ENCODE measurements at places on chromosomes 3 and 15.

DNA sequence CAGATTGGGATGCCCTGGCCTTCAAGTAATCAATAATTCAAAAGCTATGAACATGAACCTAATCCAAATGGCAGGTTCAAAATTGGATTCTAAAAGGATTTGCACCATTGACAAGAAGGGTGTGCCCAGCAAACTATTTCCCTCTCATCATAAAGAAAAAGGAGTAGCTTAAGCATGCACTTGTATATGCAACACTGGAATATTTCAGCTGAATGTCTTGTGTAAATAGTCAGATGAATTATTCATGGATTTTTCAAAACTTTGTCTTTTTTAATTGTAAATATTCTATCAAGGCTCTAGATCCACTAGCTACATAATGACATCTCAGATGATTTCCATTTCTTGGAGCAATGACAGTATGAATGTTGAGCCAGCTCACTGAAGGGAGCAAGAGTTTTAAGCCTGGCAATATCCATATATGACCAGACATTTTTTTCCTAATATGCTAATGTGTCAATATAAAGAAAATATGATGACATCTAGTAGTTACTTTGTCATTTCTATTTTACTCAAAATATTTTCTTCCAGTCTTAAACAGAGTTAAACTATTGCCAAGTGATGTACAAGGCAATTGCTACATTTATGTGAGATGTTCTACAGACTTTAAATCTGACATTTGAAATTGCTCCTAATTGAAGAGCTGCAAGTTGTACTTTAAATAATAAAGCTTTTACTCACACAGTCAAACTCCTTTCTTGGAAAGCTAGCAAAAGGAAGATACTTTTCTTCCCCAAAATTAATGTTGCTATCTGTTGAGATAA, 230.5 kb upstream of the AGTR1 start:
- no peak for DNase-seq

GRCh38 chr15:82045892-82046665, at the start of gene MEX3B:
Gene MEX3B (minus strand): TSS chr15:82046018. CDS start chr15:82045705, 313 bp downstream.
- DNase-seq, result peak; percentile 89

GRCh38 chr3:179717219-179717618, 64.4 kb downstream of the USP13 start:
- DNase-seq, result no peak

DNA sequence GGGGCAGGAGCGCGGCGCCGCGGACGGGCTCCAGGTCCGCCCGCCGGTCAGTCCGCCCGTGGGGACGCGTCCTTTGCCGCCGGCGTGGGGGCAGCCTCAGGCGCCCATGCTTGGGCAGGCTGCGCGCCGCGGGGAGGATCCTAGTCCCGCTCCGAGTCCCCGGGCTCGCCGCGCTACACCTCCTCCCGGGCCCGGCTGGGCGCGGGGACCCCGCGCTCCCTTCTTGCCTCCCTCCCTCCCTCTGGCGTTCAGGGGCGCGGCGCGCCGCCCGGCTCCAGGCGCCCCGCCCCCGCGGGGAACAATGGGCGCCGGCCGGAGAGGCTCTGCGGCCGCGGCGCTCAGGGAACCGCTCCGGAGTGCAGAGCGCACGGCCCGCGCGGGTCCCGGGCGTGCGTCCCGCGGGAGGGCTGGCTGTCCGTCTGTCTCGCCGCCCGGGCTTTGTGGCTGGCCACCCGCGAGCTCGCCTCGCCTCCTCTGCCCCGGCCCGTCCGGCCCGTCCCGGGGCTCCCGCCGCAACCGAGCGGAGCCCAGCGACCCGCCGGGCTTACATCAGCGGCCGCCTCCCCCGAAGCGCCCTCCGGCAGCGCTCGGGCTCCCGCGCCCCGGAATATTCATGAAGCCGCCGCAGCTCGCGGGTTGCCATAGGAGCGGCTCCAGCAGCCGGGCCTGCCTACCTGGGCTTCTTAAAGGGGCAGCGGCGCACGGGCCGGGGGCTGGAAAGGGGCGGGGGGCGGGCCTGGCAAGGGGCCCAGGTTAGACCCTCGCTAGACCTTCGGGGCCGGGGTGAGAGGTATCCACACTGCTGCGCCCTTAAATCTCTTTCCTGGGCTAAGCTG, at the start of gene HCN4:
TSS of gene HCN4 (minus strand) at position 658 of the 836 bp plus-strand sequence. CDS start 688 bp downstream, outside the sequence.
- no peak for DNase-seq

- no peak for DNase-seq
These were observed 419.4 kb downstream of the SHQ1 start for GRCh38 chr3:72428803-72429202.

- DNase-seq, result no peak
These were observed 67.8 kb upstream of the ZBED2 start for GRCh38 chr3:111662907-111663306.

DNA sequence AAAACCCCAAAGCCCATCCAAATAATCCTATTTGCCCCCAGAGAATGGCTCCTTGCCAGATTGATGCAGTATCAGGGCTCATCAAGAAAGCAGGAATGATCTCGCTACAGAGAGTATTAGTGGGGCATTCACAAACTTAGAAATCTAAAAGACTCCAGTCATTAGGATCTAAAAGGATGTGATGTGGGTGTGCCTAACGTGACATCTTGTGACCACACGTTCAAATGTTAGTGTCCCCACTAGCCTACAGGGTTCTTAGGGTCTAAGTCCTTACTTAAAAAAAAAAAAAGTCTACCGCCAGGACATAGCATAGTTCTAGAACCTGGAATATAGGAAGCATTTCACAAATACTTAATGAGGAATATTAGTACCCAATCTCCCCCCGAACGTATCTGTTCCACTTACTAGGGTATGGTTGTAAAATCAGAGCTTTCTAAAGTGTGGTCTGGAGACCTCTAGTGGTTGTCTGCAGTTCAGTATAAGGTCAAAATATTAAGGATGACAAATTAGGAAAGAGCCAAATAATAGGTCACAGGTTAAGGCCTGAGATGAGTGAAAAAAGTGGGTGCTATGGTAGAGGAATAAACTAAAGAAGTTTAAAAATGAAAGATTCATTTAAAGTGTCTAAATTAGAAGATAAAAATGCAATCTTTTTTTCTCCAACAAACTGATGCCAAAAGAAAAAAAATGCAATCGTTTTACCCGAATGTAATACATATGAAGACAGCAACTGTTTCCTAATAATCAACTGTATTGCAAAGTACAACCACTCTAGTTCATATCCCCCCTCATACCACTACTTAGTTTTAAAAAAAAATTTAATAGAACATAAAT, 4.2 kb upstream of the CHRM5 start:
- no peak for DNase-seq

- no peak for DNase-seq
These were observed 34.4 kb upstream of the MYO5C start for GRCh38 chr15:52329987-52330386.

DNA sequence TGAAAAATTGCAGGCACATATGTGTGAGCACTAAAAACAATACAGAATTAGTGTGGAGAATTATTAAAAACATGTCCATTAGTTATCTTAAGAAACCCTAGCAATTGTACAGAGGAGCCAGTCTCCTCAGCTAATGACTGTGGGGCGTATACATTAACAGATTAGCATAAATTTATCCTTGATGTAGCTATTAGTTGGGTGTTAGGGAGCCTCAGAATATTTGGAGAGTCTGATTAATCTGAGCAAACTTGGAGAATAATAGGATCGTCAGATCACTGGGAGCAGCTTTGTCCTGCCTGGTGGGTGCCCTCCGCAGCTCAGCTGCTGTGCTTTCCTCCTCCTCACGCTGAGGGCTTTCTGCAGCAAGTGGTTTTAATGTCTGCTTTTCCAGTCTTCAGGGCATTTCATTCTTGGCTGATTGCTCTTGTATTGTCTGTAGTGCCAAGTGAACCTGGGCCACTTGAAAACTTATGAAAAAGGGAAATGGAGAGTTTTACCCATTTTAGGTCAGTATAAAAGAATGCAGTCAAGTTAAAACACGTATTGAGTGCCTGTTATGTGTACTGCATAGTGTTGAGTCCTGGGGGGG, 417.4 kb upstream of the SEMA6D start:
- no peak for DNase-seq

DNA sequence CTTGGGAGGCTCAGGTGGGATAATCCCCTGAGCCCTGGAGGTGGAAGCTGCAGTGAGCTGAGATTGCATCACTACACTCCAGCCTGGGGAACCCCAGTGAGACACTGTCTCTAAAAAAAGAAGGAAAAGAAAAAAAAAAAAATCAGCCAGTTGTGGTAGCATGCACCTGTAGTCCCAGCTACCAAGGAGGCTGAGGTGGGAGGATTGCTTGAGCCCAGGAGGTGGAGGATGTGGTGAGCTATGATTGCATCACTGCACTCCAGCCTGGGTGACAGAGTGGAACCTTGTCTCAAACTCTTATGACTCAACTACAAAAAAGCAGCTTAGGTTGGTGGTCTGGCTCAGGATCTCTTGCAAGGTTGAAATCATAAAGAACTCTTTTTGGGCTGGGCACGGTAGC, 19.3 kb upstream of the GPX1 start:
- DNase-seq, result no peak

DNA sequence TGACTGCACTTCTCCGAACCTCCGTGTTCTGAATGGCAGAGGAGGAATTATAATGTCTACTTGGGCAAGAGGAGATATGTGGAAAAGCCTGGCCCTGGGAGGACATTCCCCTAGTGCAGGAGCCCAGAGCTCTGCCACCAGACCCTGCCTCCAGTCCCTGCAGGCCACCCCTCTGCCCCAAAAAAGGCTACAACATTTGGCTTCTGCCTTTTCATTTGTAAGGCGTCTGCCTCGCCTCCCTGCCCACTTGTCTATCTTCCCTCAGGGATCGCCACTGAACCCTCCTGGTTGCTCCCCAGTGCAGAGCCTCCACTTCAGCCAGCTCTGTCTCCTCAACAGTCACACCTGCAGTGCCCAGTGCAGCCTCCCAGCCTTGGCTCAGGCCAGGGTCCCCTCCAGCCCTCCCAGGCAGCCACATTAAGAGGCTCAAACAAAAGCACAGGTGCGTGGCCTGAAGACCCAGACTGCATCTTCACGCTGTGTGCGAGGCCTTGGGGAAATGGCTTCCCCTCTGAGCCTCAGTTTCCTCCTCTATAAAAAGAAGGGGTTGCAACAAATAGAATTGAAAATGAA, 125.9 kb upstream of the SMAD3 start:
- no peak for DNase-seq

DNA sequence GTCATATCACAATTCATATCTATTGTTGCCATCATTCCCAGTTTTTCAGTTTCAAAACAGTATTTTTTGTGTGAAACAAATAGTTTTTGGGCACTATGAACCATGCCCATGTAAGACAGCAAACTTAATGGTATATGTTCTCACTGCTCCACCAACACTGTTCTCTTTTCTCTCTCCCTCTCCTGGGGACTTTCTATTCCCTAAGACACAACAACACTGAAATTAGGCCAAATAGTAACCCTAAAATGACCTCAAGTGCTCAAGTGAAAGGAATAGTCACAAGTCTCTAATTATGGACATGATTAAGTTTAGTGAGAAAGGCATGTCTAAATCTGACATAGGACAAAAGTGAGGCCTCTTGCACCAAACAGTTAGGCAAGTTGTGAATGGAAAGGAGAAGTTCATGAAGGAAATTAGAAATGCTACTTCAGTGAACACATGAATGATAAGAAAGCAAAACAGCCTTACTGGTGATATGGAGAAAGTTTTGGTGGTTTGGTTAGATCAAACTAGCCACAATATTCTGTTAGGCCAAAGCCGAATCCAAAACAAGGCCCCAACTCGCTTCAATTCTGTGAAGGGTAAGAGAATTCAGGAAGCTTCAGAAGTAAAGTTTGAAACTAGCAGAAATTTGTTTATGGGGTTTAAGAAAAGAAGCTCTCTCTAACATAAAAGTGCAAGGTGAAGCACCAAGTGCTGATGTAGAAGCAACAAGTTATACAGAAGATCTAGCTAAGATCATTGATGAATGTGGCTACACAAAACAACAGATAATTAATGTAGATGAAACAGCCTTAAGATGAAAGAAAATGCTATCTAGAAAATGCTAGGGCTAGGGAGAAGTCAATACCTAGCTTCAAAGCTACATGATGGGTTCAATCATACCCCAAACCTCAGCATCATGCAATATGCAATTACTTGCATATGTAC, 104.2 kb downstream of the CBLB start:
- DNase-seq, result no peak

DNA sequence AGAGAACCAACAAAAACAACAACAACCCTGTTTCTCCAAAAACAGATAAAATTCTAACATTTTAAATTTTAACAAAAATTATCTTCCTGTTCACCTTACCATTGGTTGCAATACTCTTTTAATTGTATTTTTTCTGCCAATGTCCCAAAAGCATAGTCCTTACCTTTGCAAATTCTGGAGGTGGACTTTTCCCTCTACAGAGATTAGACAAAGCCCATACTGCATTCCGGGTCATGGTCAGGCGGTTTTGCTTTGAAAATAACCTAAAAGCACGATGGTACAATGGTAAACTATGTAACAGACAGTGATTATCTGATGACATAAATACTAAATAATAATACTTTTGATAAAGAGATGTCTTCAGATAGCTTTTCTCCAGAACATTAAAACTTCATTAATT, 35.5 kb upstream of the WDR5B start:
- no peak for DNase-seq

GRCh38 chr15:44501768-44502366, 35.1 kb upstream of the EIF3J start:
- DNase-seq, result peak; percentile 40

DNA sequence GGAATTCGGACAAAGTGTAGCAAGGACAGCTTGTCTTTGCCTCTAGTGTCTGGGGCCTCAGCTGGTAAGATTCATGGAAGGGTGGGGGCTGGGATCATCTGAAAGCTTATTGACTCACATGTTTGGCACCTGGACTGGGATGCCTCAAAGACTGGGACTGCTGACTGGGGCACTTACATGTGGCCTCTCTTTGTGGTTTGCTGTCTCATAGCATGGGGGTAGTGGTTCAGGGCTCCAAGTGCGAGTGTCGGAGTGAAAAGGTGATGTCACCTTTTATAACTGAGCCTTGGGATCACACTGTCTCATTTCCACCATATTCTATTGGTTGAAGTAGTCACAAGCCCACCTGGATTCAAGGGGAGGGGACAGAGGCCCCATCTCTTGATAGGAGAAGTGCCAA, 6.8 kb downstream of the MFSD1 start:
- no peak for DNase-seq
